ENCODE measurements at places on chromosomes 11 and 22. TPM values are rescaled to one million over a fixed set of nuclear protein-coding genes. Genes with fewer than 3 reads are reported as not detected.

The IGF2 gene
- total RNA-seq = 0.75 TPM

The C11orf97 gene
- not detected for total RNA-seq

The PDE2A gene
- total RNA-seq = 1.9 TPM

The SMC1B gene
- total RNA-seq = not detected

The ETS1 gene
- total RNA-seq = 121 TPM

The MUC5AC gene
- total RNA-seq = not detected

The CHRM1 gene
- not detected for total RNA-seq

The TRIM51 gene
- total RNA-seq = not detected

The NCR3LG1 gene
- total RNA-seq = 2.1 TPM

The STK33 gene
- 15.3 TPM for total RNA-seq

The ARHGAP8 gene
- total RNA-seq = 5.3 TPM

The KCNE3 gene
- total RNA-seq = 0.52 TPM
